ENCODE measurements at places on chromosomes 6 and 20.

- no peak for DNase-seq
Measured at GRCh38 chr6:89554106-89554505, 84.4 kb downstream of the LYRM2 start.

GRCh38 chr6:140732155-140732554 is 1357.7 kb upstream of the CITED2 start:
- DNase-seq, result no peak

DNA sequence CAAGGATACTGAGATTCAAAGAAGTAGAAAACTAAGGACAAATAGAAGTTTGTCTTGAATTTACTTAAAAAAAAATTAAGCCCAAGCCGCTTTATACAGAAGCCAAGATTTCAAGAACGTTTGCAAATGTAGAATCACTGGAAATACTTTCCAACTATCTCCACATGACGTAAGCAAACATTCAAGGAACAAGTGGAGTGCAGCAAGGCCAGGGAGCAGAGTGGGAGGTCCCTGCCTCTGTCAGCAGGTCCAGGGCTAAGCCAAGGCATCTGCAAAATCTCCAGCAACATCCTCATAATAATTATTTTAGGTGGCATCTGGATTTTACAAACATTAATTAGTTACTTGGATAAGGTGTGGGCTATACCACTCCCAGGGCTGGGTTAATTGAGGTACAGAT is 60.1 kb upstream of the AKIRIN2 start:
- no peak for DNase-seq

- DNase-seq, result no peak
Measured at GRCh38 chr6:45504947-45505346, 127.2 kb upstream of the SUPT3H start.

DNA sequence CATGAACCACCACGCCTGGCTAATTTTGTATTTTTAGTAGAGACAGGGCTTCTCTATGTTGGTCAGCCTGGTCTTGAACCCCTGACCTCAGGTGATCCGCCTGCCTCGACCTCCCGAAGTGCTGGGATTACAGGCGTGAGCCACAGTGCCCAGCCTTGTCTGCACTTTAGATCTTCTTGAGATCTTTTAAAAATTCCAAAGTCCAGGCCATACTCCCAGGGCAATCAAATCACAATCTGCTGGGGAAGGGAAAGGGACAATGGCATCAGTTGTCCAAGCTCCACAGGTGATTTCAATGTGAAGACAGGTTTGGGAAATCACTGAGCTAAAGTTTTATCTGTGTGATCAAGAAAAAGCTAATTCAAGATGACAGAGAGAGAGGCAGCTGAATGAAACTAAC is 16.9 kb downstream of the NCOA6 start:
- no peak for DNase-seq

GRCh38 chr6:41497994-41498393 is 48.2 kb upstream of the FOXP4 start:
- no peak for DNase-seq

- no peak for DNase-seq
Measured at GRCh38 chr6:144250276-144250675, 34.9 kb upstream of the UTRN start.

- no peak for DNase-seq
Measured at GRCh38 chr6:113457751-113458150, 399.4 kb upstream of the MARCKS start.

DNA sequence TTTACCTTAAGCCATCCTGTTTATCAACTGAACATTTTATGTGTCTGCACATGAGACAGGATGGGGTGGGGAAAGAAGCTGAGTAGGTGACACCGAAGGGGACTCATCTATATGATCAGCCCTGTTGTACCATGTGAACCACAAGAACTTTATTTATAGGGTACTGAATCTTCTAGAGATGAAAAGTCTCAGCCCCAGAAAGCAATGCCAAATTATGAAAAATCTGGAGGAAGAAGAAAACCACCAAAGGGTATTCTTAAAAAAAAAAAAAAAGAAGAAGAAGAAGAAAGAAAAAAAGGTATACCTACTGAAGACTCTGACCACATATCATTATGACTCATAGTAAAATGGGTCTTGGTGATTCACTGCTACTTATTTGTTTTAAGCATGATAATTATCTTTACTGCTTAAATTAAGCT is 39.8 kb upstream of the HBS1L start:
- DNase-seq, result no peak

GRCh38 chr6:120954111-120954510 is 380.2 kb downstream of the TBC1D32 start:
- DNase-seq, result no peak

DNA sequence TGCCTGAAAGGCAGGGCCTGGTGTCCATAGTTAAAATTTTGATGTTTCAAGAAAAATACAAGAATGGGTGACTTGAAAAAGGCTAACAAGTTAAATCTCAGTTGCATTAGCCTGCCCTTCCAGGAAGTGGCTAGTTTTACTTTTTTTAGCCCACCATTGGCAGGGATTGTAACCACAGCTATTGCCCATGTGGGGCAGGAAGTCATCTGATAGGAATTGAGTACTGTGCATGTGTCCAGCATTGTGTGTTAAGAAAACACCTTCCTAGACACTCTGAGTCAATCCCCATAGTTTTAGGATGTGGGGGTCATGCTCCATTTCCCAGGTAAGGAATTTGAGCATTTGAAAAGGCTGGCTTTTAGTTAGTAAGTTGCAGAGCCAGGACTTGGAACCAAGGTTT is 26.9 kb downstream of the LYRM2 start:
- no peak for DNase-seq

DNA sequence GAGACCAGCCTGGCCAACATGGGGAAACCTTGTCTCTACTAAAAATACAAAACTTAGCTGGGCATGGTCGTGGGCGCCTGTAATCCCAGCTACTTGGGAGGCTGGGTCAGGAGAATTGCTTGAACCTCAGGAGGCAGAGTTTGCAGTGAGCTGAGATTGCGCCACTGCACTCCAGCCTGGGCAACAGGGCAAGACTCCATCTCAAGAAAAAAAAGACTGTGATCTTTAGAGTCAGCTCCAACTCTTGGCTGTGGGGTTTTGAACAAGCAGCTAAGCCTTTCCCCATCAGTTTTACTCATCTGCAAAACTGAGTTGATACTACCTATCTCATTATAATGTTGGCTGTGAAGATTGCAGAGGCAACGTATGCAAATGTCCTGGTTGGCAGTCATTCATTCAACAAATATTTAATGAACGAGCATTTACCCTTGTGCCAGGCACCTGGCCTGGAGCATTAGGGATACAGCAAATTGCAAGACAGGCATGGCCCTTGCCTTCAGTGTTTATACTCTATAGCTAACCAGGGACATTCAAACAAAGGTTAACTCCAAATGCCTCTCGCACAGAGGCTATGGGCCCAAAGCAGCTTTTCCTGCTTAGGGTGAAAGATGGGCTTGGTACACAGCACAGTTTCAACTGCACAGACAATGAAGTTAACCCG is 37.8 kb downstream of the ILRUN start:
- DNase-seq, result no peak

GRCh38 chr6:19804205-19805128 is 32.7 kb upstream of the ID4 start:
- DNase-seq, result peak; percentile 93

DNA sequence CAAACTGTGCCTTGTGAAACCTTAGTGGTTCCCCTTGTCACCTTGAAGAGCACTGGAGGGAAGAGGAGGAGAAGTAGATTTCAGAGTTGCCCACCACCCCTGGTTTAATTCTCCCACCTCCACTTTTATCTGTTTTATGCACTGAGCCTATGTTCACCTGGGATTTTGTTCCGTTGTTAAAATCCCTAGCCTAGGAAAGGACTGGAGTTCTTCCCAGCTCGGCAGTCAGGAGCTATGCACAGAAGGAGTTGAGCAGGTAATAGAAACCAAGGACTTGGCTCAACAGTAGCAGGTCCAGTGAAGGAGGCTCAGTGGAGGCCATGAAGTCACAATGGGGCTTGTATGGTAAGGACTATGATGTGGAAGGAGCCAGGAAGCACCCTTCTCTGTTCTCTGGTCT is 290.3 kb upstream of the PRND start:
- no peak for DNase-seq

- DNase-seq, result no peak
Measured at GRCh38 chr6:73233048-73233447, 7.8 kb upstream of the KHDC1L start.

DNA sequence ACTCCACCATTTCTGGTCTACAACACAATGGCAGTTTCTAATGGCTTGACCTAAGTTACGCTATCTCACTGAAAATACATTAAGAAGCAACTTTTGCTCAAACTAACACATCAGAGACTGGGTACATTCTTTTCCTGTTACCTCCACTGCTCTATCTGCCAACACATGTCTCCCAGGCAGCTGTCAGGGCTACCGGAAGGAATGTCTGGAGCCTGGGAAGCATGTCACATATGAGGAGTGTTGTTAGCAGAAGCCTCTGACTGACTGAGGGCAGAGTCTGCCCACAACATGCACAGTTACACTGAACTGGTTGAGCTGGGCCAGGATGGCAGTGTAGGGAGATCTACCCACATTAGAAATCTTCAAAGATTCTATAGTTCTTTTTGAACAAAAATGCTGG is 264.5 kb downstream of the KIF16B start:
- no peak for DNase-seq

DNA sequence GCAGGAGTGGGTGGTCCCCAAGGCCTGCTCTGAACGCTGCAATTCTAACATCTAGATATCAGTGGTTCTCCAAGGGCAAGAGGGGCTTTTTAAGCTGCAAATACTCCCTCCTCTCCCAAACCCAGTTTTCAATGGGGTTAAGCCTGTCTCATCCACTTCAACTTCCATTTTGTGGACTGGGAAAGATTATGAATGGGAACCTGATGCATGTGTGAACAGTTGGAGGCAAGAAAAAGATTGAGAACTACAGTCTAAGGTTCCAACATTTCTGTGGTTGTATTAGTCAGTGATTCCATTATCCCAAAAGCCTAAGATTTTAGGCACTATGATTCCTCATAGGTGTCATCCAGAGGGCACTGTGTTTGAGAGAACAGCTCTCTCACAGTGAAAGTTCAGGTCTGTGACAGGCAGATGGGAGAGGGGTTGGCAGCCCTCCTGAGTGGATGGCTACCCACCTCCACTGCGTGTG is 53.7 kb downstream of the HNF4A start:
- DNase-seq, result no peak

DNA sequence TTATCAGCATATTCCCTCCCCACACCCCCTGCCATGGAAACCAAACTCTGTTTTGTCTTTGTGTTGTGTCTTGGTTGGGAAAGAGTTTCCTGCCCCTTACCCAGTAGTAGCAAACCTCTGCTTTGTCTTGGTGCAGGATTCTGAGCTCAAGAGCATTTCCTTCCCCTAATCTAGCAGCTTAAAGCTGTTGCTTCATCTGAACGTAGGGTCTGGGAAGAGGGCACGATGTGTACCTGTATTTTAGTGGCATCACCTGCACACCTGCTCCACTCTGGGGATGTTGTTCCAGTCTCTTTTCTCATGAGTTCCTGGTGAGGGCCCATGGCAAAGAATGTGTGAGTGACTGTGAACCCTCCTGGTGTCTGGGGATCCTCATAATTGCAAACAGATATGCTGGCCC is 164.7 kb downstream of the SCP2D1 start:
- no peak for DNase-seq

GRCh38 chr6:152736687-152737273 is 13.8 kb upstream of the VIP start:
- DNase-seq, result no peak

DNA sequence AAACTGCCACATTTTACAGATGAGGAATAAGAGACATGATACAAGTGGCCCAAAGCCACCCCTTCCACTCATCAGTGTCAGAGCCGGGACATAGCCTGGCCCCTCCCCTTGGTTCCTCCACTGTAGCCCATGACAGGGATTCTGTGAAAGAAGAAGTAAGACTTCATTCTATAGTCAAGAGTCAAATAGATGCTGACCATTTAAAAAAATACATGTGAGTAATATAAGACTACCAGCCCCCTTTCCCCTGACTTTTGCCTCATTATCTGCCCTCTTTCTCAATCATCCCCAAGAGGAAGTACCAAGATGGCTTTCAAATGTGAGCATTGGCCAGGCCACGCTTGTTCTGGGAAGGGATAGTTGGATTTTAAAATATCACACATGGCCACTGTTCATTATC is 57.8 kb upstream of the TAB2 start:
- no peak for DNase-seq

- DNase-seq, result peak; percentile 95
Measured at GRCh38 chr20:844473-845225, 11.1 kb downstream of the FAM110A start.

DNA sequence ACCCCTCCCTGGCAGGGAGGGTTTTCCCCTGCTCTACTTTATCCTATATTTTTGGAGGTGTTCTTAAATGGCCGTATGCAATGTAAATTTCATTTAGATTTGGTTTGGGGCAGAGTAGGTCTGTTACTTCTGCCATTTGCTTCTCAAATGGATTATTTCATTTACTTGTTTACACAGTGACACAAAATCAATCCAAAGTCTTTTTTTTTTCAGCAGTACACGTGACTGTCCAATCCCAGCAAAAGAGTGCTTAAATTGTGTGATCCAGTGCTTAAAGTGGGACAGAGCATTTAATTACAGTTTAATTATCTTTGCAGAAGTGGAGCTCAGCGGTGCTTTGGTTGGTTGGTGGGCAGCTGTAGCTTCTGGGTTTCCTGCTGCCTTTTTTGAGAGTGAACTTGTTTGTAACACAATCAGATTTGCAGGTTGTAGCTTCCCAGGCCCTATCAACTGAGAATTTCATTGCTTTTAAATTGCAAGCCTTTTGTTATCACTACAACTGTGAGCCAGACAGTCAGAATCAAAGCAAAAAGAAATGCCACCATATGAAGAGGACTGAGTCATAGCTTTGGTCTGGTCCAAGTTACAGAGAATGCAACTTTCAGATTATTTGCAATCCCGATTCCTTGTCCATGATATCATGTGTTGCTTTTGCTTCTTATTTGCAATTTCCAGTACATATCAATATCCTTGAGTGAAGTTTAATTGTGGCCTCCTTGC is 216.9 kb downstream of the DOK5 start:
- DNase-seq, result no peak

DNA sequence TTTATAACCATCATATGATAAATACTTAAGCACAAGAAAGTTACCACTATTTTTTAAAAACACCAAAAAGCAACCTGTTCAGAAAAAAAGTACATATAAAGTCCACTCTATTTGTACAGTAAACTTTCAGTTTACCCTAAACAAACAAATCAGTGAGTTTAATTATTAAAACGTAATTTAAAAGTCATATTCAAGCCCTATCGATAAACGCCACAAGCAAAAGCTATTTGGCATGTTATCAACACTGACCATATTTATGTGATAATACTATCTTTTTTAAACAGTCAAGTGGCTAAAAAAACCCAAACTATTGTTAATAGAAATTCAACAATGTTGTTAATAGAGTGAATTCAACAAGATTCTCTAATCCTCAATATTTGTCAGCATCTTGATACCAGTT is 1.9 kb downstream of the KATNA1 start:
- peak; percentile 82 for DNase-seq
